ENCODE measurements at places on chromosomes 7 and 10.
A peak's percentile ranks its signal among the peaks of the same experiment; 100 is the strongest.

- no peak for DNase-seq
Observed at GRCh38 chr7:38274486-38274885, 1.1 kb upstream of the TARP start.

DNA sequence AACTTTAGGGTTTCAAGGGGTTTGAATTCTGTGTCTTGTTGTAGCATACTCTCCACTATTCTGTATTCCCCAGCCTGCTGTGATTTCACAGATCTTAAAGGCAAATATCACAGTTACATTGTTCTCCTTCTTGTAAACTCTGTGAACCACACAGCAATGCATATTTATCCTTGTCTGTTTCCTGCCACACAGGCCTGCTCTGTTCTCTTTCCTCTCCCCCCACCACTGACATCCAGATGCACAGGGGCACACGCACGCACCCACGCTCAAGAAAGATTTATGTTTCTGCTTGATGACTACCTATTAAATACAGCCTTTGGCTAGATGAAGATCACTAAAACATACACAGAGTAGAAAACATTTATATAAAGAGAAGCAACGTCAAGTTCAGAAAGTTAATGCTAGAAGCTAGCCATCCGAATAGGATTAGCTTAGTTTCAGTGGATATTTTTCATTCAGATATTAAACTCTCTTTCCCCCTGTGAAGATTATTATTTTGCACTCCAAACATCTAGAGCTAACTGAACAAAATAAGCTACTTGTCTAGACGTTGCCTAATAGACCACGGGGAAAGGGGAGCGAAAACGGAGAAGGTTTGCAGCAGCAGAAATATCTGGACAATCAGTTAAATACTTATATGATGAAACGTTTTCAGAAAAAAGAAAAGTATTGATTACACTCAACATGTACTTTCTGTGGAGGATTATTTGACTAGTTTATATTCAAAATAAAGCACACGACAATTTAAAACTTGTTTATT, 193.1 kb upstream of the SEMA3C start:
- DNase-seq = peak; percentile 91

- no peak for DNase-seq
Observed at GRCh38 chr7:133135451-133135850, 53.6 kb upstream of the CHCHD3 start.

- no peak for DNase-seq
Observed at GRCh38 chr7:78635026-78635793, 818.3 kb downstream of the MAGI2 start.

DNA sequence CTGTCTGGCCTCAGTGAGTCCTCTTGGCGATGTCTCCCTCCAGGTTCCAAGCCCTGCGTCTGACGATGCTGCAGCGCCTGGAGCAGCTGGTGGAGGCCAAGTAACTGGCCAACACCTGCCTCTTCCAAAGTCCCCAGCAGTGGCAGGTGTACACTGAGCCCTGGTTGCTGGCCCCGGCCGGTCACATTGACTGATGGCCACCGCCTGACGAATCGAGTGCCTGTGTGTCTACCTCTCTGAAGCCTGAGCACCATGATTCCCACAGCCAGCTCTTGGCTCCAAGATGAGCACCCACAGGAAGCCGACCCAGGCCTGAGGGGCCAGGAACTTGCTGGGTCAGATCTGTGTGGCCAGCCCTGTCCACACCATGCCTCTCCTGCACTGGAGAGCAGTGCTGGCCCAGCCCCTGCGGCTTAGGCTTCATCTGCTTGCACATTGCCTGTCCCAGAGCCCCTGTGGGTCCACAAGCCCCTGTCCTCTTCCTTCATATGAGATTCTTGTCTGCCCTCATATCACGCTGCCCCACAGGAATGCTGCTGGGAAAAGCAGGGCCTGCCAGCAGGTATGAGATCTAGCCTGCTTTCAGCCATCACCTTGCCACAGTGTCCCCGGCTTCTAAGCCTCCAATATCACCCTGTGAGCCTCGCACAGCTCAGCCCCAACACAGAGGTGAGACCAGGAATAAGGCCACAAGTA, 7.3 kb upstream of the ZNF22 start:
- no peak for DNase-seq

- no peak for DNase-seq
Observed at GRCh38 chr7:33720870-33721269, 184.5 kb upstream of the BMPER start.

- no peak for DNase-seq
Observed at GRCh38 chr7:46774515-46774914, 807.4 kb downstream of the TNS3 start.

DNA sequence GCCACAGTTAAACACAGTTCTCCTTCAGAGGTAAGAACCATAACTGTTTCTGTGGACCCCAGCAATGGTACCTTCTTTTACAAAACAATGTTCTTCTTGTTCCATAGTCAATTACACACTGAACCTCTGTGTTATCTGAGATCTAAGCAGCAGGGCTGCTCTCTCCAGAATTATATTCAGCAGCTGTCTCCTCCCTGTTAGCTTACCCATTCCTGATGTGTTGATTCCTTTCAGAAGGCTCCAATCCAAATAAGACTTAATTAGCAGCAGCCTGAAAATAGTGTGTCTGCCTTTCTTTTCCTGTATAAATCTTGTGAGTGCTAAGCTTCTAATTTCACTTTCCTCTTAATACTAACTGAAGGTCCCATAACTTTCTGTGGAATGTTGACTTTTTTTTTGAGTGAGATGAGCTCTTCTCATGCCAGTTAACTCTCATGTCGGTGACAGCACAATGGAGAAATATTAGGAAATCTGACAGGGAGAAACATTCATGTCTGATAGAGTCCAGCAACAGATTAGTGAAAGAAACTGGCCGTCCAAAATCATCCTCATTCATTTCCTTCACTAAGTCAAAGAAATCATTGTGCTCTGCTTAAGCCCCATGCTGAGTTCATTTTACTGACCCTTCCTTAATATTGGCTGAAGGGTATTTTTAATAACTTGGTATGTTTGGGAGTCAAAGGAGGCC, 226.5 kb downstream of the PRKG1 start:
- peak; percentile 33 for DNase-seq

GRCh38 chr7:74501298-74501697, 47.6 kb downstream of the GTF2IRD1 start:
- DNase-seq = no peak

GRCh38 chr10:132704008-132704814, 81.7 kb downstream of the NKX6-2 start:
- no peak for DNase-seq

GRCh38 chr7:18553605-18554003, 58.1 kb downstream of the HDAC9 start:
- DNase-seq = no peak

DNA sequence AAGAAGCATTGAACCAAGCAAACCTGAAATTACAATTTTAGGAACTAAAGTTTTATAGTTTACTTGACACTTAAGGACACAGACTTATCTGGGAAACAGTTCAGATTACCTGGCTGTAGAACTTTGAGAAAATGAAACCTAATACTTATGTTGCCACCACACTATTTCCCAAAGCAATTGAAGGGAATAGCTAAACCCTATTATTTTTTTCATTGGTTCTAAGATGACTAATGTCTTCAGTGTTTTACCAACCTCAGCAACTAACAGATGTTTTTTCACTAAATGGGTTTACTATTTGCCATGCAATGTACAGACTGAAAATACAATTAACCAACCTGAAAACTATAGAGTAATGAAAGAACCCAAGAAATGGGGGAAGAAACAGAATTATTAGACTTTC, 689.6 kb downstream of the SORCS1 start:
- no peak for DNase-seq

DNA sequence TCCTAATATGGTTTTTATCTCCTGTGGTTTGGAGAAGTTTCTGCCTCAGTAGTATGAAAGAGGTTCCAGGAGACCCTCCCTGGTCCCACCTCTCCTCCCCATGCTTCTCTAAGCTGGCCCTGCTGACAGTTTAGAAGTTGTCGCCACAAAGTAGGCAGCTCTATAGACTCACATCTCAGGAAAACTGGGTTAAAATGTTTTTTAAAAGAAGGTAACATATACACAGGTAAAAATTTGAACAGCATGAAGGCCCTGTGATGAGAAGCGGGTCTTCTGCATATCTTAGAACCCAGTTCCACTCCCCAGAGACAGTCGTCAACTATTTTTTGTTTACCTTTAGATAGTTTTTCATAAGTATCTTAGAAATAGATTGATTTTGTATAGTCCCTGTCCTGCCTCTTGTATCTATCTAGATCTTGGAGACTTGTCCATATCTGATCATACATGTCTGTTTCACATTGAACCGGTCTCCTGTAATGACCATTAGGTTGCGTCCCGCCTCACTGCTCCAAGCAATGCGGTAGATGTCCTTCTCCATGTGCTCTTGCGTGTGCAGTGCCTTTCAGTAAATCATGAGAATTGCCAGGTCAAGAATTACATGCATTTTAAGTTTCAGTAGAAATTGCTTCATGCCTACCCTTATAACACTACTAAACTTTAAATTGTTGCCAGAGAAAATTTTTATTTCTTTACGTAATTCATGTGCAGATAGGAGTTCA, 2.2 kb downstream of the DUSP5 start:
- no peak for DNase-seq

DNA sequence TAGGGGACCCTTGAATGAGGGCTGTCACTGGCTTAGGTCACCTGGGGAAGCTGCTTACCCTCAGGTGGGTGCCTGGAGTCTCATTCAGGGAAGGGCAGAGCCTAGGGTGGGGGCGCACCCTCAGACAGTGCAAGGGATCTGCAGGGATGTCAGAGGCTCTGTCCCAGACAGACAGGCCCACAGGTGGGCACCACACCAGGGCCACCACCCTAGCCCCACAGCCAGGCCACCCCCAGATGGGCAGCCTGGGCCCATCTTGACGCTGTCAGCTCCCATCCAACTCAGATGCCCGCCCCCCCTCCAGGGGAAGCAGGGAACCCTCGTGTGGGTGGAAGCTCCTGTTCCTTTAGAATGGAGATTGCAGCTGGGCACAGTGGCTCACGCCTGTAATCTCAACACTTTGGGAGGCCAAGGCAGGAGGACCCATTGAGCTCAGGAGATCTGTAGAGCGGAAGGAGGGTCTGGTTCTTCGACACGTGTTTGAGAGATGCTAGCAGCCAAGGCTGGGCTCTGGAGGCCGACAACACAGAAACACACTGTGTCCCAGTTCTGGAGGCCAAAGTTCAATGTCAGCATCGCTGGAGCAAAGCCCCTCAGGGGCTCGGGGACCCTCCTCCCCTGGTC, 58.5 kb upstream of the DNAJB6 start:
- DNase-seq = no peak

GRCh38 chr10:60549686-60550085, 160.0 kb upstream of the ANK3 start:
- peak; percentile 1 for DNase-seq

GRCh38 chr10:5896208-5897052, 6.4 kb downstream of the FBH1 start:
- DNase-seq = no peak

GRCh38 chr7:101814991-101815825, 2.2 kb upstream of the CUX1 start:
- DNase-seq = no peak

GRCh38 chr7:11252011-11252607, 278.4 kb downstream of the PHF14 start:
- no peak for DNase-seq

DNA sequence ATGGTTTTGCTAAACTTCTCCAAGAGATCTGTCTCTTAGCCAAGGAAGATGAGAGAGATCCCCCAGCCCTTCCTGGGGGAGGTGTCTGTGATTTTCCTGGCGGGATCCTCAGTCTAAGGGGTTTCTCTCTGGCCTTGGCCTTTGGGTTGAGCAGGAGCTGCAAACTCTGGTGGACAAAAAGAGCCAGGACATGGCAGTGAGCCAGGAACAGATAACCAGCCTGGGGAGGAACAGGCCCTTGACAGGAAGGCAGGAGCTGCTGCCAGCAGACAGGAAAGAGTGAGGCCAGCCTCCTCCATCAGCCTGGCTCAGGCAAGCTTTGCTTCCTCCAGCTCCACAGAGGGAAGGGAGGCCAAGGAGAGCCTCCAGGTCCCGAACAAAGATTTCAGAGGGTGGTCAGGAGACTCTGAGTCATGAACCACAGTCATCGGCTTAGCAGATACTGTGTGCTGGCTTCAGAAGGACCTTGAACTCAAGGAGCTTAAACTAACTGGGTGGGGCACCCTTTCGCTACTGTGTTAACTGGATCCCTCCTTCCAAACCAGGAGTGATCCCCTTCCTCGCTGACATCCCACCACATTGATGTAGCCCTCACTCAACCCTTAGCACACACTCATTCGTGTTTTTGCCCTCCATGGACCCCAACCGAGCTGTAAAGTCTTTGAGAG, 34.7 kb downstream of the DDIT4 start:
- peak; percentile 38 for DNase-seq

GRCh38 chr10:13592306-13592705, 5.5 kb downstream of the PRPF18 start:
- no peak for DNase-seq

- no peak for DNase-seq
Observed at GRCh38 chr7:150781961-150782360, 18.2 kb downstream of the TMEM176B start.

All from COLO829 (cell line).